ENCODE measurements at places on chromosomes 5 and 9. TPM values are rescaled to one million over a fixed set of nuclear protein-coding genes. Genes with fewer than 3 reads are reported as not detected.

GRCh38 chr9:85900504-85901201, 40.3 kb upstream of the NAA35 start:
- no peak for DNase-seq

GRCh38 chr9:27085456-27085855, 23.6 kb upstream of the TEK start:
- DNase-seq, result no peak

The GRIA1 gene
- 0.62 TPM for total RNA-seq

DNA sequence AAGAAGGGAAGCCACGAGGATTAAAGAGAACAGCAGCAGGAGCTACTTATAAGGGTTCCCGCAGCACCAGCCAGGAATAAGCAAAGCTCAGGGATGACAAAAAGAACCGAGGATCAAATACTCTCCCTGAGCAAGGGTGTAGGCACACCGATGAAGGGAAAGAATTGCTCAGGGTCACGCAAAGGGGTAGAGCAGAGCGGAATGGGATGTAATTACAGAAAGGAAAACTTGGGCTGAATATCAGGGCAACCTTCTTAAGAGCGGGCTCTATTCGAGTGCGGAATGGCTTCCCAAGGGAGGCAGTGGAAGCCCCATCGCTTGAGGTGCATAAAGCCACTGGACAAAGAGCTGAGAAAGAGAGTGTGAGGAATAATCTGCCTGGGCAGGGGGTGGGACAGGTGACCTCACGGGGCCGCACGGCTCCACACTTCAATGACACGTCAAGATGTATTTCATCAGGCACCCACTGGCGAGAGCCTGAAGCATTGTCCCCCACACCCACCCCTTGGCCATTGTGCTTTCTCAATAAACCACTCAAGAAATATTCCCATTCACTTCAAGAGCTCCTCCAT, 162.2 kb downstream of the EBF1 start:
- no peak for DNase-seq

The PDGFRB gene
- 23.8 TPM for total RNA-seq

The PHF24 gene
- 0.26 TPM for total RNA-seq

The SLCO4C1 gene
- total RNA-seq, result 1.1 TPM

DNA sequence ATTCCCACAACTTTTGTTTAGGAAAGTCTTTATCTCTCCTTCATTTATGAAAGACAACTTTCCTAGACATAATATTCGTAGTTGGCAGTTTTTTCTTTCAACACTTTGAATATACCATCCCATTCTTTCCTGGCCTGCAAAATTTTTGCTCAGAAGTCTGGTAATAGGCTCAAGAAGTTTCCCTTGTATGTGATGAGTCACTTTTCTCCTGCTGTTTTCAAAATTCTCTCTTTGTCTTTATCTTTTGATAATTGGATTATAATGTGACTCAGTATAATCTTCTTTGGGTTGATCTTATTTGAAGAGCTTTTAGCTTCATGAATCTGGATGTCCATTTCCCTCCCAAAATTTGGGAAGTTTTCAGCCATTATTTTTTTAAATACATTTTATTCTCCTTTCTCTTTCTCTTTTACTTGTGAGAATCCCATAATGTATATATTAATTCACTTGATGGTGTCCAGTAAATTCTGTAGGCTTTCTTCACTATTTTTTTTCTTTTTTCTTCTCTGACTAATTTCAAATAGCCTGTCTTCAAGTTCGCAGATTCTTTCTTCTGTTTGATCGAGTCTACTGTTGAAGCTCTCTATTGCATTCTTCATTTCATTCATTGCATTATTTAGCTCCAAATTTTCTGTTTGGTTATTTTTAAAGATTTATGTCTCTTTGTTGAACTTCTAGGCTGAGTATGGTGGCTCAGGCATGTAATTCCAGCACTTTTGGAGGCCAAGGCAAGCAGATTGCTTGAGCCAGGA, 37.3 kb upstream of the CKS2 start:
- no peak for DNase-seq

DNA sequence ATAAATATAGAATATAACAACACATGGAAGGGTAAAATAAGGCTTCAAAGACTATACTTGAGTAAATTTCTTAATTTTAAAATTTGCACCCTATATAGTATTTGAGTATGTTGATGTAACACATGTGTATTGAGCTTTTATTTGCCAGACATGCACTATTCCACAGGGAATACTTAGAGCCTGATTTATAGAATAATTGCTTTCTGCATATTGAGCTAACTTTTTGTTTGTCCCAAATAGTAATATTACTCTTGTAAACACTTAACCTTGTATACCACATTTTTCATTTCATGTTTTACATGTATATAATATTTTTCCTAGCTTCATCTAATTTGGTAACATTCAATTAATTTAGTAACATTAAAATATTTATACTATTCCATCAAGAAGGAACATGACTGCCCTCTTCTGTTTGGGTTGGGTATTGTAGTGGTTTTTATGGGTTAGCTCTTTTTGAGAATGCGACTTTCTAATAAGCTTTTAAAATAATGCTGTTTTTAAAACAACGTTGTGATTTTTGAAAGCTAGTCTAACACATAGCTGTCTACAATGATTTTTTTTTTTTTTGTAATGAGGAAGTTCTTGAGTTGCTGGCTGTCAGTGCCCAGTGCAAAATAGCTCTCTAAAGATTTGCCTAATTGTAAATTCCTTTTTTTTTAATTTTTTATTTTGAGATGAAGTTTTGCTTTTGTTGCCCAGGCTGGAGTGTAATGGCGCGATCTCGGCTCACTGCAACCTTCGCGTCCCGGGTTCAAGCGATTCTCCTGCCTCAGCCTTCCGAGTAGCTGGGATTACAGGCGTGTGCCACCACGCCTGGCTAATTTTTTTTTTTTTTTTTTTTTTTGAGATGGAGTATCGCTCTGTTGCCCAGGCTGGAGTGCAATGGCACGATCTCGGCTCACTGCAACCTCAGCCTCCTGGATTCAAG, 4.8 kb downstream of the SUB1 start:
- no peak for DNase-seq

The PCDHGA9 gene
- total RNA-seq, result 6.6 TPM

GRCh38 chr9:26260238-26260637, 582.0 kb upstream of the TUSC1 start:
- DNase-seq, result no peak

DNA sequence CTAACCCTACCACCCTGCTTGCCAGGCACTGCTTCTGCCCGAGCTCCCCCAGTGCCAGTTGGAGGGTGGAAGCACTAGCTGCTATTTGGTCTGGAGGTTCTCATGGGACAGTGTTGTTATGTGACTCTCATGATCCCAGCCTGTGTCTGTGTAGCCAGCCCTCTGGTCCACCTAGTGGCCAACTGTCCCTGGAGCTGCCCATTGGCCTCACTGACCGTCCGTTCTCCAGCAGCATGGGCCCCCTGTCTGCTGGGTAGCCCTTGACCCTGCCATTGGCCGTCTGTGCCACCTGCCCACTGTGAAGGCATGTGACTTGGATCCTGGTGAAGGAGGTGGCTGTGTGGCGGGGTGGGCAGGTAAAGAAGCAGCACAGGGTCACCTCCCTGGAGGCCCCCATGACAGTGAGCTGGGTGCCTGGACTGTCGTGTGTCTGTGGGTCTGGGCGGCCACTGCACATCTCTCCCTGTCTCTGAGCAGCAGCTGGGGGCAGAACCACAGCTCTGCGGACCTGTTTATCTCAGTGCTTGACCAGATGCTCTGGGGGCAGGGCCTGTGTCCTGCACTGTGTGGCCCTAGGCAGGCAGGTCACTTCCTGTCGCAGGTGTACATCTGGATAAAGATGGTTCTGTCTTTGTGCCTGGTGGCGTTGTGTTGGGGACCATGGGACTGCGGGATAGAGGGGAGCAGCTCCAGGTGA, 11.4 kb downstream of the PHF2 start:
- DNase-seq, result peak; percentile 57

Measured in suprapubic skin (tissue), 4 donors.